CD4-positive, alpha-beta T cell treated with Interleukin-1 beta for 1 hour (primary cell): ENCODE measurements at places on chromosomes 1 and 21.

DNA sequence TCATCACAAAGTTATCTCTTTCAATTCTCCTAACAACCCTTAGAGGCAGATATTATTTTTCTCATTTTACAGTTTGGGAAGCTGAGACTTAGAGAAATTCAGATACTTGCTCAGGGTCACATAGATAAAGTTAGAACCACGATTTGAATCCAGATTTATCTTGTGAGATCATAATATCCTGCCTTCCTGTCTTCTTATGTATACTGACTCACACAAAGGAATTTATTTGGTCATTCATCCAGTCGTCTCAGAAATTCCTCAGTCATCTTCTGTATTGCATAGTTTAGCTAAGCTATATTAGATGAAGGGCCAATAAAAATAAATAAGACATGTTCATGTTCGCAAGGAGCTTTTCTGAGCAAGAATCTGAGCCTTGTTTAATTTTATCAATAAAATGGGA, 35.8 kb upstream of the RUNX1 start:
- no peak for DNase-seq

DNA sequence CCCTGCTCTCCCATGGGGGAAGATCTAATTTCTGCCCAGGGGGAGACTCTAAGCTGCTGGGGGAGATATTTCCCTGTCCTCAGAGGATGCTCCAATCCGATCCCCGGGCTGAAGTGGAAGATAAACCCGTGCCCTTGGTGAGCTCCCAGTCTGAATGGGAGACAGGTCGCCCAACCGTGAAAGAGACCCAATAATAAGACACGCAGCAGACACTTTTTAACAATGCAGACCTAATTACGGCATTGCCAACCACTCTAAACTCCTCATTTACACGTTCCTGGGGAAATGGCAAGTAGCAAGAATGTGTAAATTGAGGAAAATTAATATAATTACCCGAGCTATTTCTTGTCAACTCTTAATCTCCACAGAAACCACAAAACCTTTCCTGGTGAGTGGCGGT, 48.7 kb upstream of the ACTL8 start:
- no peak for DNase-seq

- DNase-seq, result no peak
These were observed 65.2 kb downstream of the TRIM11 start for GRCh38 chr1:228341450-228341813.

GRCh38 chr1:32773018-32773763, 44.0 kb downstream of the YARS1 start:
- peak; percentile 72 for DNase-seq

DNA sequence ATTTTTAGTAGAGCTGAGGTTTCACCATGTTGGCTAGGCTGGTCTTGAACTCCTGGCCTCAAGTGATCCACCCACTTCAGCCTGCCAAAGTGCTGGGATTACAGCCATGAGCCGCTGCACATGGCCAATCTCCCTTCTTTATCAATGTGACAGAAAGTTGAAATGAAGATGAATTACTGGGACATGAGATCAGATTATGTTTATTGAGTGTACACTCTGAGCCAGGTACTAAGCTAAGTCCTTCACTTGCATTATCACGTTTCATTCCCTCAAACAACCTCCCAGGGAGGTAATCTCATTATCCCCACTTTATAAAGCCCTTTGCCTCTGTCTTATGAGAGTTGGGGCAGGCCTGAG, 6.3 kb upstream of the CHI3L2 start:
- no peak for DNase-seq

GRCh38 chr21:22138297-22139016, 1140.2 kb downstream of the NCAM2 start:
- DNase-seq, result no peak

DNA sequence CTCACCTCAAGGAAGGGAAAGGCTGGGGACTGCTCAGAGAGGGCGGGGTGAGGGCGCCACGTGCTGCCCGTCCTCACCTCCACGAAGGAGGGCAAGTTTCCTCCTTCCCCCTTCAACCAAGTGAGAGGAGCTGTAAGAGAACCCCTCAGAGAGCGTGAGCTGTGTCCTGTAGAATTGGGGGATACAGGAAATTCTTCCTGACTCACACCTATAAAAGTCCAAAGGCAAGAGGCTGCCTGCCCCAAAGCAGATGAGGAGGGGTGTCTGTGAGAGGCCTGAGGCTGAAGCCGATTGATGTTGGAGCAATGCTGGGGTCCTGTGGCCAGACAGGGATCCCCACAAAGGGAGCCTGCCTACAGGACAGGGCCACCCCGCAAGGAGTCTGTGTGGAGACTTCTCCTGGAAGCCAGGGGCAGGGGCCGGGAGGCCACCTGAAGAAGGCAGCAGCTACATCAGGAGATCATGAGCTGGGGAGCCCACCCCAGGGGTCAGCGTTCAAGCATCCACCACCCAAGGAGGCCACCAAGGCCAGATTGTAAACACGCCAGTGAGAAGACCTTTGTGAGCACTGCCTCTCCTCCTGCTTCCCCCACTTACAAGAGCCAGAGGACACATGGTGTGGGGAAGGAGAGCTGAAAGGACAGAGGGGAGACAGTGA, 27.7 kb downstream of the S100A6 start:
- DNase-seq, result no peak

DNA sequence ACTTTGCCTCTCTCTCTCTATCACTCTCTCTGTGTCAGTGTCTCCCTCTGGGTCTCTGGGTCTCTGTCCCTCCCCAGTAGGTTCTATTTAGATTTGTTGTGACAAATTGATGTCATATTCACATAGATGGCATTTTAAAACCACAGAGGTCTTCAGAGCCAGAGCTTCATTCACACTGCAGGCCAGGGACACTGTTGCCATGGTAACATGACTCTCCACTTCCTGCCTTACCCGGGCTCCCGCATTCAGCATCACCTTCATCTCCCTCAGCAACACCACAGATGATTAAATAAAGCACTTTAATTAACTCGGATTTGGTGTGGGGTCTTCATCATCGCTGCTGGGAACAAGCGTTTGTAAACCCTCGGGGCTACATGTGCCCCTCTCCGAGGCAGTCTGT, 132.6 kb downstream of the ETS2 start:
- DNase-seq, result peak; percentile 32

GRCh38 chr1:84365225-84366221, 32.8 kb upstream of the DNASE2B start:
- peak; percentile 16 for DNase-seq

GRCh38 chr1:184176058-184176457, 124.5 kb downstream of the TSEN15 start:
- no peak for DNase-seq

DNA sequence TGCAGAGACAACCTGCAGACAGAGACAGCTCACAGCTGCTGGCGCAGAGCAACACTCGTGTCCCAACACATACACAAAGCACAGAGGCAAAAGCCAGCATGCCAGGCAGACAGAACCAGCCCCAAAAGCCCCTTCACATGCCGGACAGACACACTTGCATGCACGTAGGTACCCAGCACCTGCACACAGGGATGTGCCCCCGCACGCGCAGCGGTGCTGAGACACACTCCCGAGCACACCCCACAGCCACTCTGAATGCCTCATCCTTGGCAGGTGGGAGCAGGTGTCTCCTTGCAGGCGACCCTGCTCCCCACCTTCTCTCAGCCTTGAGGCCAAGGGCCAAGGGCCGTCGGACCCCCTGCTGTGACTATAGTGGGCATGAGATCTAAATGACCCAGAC, 41.2 kb upstream of the ZC3H12A start:
- DNase-seq, result no peak

- DNase-seq, result peak; percentile 76
These were observed 10.4 kb upstream of the GALE start for GRCh38 chr1:23810818-23811540.

- no peak for DNase-seq
These were observed 38.7 kb downstream of the SNX7 start for GRCh38 chr1:98700228-98700627.

- no peak for DNase-seq
These were observed 6.9 kb downstream of the MT1HL1 start for GRCh38 chr1:236997361-236997760.

GRCh38 chr1:178037510-178038253, 56.2 kb upstream of the RASAL2 start:
- DNase-seq, result no peak

DNA sequence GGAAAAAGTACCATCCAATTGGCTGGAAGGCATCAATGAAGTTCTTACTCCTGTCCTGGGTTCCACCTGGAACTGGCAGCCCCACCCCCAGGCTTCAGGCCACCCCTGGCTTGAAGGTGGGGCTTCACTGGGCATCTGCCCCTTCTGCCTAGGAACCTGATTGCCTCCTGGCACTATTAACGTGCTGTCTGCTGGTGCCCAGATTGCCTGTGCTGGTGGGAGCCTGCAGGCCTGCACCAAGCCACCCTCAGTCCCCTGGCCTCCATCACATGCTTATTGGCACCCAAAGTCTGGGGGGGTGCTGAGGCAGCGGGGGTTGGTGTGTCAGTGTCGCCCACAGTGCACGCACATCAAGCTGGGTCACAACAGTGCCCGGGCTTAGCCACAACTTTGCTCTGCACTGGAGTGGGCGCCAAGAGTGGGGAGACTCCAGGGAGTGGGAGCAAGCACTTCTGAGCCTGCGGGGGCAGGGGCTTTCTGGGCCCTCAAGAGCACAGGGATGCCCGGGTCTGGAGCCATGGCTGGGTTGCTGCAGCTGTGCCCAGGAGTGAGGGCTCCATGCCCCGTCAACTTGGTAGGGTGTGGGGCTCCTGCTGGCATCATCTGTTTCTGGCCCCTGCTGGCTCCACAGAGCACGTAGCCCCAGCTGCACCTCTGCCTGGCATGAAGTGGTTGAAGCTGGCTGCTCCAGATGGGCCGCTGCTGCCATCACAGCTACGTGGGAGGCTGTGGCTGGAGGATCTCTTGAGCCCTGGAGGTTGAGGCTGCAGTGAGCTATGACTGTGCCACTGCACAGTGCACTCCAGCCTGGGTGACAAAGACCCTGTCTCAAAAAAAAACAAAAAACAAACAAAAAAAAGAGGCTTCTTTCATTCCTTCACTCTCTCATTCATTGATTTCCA, 4.1 kb upstream of the LSM10 start:
- no peak for DNase-seq

GRCh38 chr1:41350055-41350378, 11.2 kb upstream of the FOXO6 start:
- DNase-seq, result no peak

GRCh38 chr1:31579374-31579773, 3.1 kb downstream of the TINAGL1 start:
- no peak for DNase-seq

DNA sequence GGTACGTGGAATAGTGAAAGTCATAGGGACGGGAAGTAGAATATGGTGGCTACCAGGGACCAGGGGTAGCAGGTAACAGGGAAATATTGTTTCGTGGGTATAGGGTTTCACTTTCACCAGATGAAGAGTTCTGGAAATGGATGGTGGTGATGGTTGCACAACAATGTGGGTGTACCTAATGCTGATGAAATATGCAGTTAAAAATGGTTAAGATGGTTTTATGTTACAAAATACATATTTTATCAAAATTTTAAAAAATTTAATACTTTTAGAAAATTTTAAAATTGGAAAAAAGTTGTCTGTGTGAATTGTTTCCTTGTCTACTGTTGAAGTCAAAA, 55.5 kb upstream of the TLR5 start:
- DNase-seq, result no peak

GRCh38 chr1:31617916-31618746, 642 bp downstream of the HCRTR1 start:
- DNase-seq, result peak; percentile 37
